Endodermal cell (in vitro differentiated cells): ENCODE measurements at places on chromosomes 5 and 9. TPM values are rescaled to one million over a fixed set of nuclear protein-coding genes. Genes with fewer than 3 reads are reported as not detected.

The WNT8A gene
- 0.49 to 0.88 TPM (median 0.68 TPM) in 3 replicates for total RNA-seq

DNA sequence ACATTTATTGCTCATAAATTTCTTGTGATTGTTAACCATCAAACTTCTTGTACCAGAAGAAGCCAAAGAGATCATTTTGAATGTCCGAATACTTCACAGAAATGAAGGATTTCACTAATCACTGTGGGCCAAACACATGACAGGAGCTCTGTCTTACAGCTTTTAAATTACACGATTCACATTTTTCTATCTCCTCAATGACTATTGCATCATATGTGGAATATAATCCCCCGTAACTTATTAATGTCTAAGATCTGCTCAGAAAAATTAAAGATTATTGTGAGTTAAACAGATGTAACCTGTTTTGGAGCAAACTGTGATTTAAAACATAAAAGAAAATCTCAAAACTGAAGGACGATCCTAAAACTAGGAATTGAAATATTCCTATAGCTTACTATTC, 645.2 kb upstream of the COX7C start:
- no peak for DNase-seq

DNA sequence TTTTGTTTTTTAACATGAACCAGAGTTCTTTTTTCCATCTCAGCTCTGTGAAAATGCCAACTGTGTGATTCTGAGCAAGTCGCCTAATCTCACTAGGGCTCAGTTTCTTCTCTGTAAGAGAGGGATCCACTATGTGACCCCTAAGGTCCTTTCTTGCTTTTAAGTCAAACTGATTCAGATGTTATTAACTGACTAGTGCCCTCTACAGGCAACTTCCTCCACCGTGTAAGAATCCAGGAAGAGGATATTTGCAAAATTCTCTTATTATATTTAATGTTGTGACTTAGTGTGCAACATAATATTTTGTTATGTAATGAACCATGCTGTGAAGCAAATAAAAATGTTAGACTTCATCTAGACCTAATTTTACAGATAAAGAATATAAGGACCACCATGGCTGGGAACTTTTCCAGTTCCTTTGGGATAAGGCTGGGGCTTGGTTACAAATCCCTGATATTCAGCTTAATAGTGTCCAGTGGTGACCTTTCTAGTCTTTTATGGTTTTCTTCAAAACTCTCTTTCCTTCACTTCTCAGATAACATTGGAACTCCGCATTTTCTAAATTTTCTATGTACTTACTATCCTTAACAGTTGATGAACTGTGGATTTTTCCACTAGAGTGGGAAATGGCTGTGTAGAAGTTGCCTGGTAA, 244.7 kb downstream of the PIK3R1 start:
- DNase-seq, result peak; percentile 55

DNA sequence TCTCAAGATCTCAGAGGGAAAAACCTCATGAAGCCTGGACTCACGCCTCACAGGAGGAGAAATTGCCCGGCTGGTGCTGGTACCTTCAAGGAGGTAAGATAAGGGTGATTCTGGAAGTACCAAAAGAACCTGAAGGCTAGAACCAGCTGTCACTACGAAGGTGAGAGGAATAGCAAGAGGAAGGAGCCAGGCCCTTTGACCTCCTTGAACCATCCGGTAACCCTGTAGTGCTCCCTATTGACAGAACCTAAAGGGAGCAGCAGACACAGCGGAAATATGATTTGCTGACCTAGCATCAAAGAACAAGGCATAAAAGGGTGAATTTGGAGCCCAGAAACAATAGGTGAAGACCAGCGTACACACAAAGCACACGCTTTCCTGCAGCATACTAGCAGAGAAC, 92.2 kb downstream of the DOCK8 start:
- peak; percentile 71 for DNase-seq

GRCh38 chr5:144191998-144192397, 21.3 kb downstream of the KCTD16 start:
- no peak for DNase-seq

The BTNL3 gene
- not detected in 3 replicates for total RNA-seq

The ZNF354C gene
- 4.8 and 5.2 TPM in 2 replicates for total RNA-seq

GRCh38 chr5:78778538-78778937, 130.0 kb upstream of the LHFPL2 start:
- DNase-seq, result no peak

DNA sequence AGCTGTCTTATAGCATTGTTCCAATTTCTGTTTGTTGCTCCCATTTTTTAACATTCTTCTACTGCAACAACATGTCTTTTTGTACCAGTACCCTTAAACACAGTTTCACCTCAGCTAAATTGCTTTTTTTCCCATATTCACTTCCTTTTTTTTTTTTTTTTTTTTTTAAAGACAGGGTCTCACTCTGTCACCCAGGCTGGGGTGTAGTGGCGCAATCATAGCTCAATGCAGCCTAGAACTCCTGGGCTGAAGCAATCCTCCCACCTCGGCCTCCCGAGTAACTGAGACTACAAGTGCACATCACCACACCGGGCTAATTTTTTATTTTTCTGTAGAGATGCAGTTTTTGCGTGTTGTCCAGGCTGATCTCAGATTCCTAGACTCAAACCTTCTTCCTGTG, 161.3 kb downstream of the NIPBL start:
- DNase-seq, result no peak
